ENCODE measurements at places on chromosomes 1 and 21.
A peak's percentile ranks its signal among the peaks of the same experiment; 100 is the strongest.

- no peak for DNase-seq
Measured at GRCh38 chr1:53073287-53073686, 11.3 kb downstream of the PODN start.

- DNase-seq = no peak
Measured at GRCh38 chr1:201269281-201269680, 14.0 kb upstream of the PKP1 start.

DNA sequence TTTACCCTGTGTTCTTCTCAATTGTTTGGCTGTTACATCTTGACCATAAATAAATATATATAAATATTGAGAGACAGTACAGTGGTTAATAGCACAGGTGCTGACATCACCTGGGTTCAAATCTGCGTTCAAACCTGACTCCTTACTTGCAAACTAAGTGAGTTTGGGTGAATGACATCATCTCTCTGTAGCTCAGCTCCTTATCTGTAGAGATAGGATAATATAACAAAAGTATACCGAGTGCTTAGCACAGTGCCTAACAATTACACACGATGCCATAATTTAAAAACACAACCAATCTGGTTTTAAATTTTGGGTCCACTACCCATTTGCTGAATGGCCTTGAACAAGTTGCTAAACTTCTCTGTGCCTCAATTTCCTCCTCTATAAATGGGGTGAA, 86.6 kb downstream of the RRAGC start:
- no peak for DNase-seq

- DNase-seq = no peak
Measured at GRCh38 chr1:193462629-193463320, 276.4 kb upstream of the B3GALT2 start.

- DNase-seq = no peak
Measured at GRCh38 chr1:22266141-22266540, 123.2 kb upstream of the WNT4 start.

GRCh38 chr1:97920276-97920831, 480 bp downstream of the DPYD start:
- peak; percentile 45 for DNase-seq

GRCh38 chr1:36150296-36151133, 1.2 kb upstream of the TRAPPC3 start:
- peak; percentile 93 for DNase-seq

- peak; percentile 82 for DNase-seq
Measured at GRCh38 chr21:16588433-16588860, 858.7 kb downstream of the USP25 start.

DNA sequence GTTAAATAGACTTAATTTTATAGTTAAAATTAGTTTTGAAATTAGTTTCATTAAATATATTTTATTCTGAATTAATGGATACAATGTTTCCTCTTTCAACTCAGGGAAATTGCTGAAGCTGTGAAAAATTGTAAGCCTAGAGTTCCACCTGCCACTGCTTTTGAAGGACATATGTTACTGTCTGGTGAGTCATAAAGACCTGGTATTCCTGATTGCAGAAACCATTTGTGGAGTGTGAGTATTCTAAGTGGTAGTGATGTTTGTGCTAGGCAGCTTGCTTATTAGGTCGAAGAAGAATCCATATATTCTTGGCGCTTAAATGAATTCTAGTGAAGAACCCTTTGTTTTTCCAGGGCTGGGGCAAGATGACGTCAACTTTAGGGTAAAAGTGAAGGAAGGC, 34.0 kb downstream of the MTR start:
- no peak for DNase-seq

GRCh38 chr1:160459056-160459455, 58.7 kb downstream of the VANGL2 start:
- no peak for DNase-seq

DNA sequence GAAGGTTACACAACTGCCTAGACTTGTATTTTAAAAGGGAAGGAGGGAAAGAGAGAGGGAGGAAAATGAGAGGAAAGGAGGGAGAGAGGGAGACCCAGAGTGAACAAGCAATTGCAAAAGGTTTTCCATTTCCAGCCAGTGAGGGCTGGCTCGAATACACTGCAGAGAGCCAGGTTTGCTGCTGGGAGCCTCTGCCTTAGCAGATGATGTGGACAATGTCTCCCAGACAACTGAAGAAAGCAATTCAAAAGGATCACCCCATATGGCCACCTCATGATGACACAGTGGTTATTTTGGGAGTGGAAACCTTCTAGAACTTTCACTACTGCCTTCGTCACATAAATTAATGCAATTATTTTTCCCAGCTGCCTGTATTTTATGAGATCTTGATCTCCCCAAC, 86.4 kb downstream of the BCAR3 start:
- no peak for DNase-seq

GRCh38 chr1:224498574-224499170, 64.1 kb upstream of the WDR26 start:
- DNase-seq = peak; percentile 95

GRCh38 chr1:40736085-40736531, 44.6 kb downstream of the NFYC start:
- DNase-seq = peak; percentile 79

- peak; percentile 26 for DNase-seq
Measured at GRCh38 chr1:168084396-168085231, 52.1 kb downstream of the GPR161 start.

GRCh38 chr1:27402349-27402754, 9.9 kb downstream of the GPR3 start:
- peak; percentile 63 for DNase-seq

- no peak for DNase-seq
Measured at GRCh38 chr1:25544243-25544764, 898 bp downstream of the LDLRAP1 start.

- no peak for DNase-seq
Measured at GRCh38 chr1:32957017-32957416, 7.6 kb downstream of the RNF19B start.

- DNase-seq = peak; percentile 11
Measured at GRCh38 chr1:31373056-31373896, at the start of gene FABP3. Gene FABP3, minus strand, starts transcription at chr1:31373076. Its CDS starts 62 bp downstream, at chr1:31373014.

DNA sequence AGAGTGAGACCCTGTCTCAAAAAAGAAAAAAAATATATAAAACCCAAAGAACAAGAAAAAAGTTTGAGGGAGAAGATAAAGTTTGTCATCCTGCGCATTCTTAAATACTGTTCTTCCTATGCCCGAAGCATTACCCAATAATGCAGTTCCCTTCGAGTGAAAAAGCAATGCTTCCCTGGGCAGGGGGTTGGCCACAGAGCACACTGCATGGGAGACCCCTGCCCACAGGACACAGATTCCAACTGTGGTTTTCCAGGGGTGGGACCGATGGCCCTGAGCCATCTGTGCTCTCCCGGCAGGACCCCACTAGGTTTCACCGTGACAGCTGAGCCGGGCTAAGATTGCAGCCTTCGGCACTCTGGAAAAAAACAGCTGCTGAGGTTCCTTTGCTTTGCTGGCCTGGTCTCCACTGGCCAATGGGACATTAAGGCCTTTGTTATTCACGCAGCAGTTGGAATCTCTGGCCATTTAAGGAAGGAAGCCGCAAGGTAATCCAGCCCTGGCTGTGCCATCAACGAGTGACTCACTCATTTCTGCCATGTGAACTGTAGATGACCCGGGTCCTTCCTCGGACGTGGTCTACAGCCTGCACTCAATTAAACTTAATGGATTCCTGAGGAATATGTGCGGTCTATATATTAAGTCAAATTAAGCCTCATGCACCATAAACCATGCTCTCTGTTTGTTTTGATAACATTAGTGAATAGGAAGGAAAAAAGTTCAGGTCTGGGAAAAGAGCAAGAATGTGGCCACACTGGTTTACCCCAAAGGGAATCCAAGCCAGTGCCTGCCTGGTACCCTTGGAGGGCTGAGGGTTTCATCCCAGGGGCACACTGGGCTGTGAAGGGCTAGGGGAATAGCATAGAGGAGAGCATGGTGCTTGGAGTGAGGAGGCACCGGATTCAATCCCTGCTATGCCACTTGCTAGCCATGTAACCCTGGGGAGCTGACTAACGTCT, 163.2 kb downstream of the ZBTB18 start:
- peak; percentile 8 for DNase-seq

DNA sequence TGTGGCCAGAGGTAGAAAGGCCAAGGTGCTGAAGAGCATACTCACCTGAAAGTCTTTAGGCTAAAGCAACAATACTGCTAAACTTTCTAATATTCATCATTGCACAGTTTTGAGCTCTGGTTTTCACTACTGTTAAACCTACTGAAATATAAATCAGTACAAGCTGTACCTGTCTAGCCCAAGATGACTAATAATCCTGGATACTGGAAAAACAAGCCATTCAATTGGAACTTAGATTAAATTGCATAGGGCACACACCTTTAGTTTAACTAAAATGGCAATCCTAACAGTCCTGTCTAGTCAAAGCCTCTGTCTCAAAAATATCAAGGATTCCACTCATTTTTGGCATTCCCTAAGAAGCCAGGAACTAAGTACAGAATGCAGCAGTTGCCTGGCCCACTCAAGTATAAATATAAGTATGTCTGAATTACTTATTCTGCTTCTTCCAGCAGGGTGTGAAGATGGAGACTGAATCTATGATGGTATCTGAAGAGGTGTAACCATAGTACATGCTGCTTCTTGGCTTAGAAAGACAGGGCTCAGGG, 3.1 kb downstream of the CHML start:
- DNase-seq = peak; percentile 62

DNA sequence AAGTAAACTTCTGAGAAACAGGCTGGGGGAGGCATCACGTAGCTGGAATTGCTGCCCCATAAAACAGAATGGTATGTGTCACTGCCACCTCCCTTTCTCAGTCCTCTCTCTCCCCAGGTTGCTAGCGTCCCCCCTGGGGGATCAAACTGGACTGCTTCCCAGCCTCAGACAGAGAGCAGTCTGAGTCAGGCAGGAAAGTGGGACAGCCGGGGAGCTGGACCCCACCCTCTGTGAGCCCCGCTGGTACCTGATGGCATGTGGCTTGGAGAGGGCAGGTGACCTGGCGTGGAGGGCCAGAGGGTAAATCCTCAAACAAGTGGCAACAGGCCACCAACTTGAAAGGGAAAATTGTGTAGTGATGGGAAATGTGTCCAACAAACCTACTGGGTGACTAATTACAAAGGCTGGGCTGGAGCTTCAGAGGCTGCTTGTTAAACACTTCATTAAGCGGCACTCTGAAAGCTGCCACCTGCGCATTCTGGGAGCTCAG, 1.0 kb upstream of the SFN start:
- DNase-seq = peak; percentile 88

DNA sequence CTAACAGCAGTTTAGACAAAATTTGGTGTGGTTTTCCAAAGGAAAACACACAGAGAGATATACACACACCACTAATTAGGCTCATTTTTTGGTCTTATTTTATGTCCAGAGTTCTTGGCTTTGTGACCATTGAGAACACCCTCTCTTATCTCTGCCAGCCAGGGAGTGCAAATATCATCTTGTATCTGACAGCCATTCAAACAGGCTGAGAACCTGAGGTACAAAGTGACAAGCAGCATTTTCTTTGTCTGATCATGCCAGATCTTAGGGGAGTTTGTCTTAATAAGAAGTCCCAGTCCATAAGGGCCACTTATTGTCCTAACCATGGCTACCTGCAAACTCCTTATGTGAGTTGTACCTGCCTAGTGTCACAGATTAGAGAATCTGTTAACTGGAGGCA, 1165.2 kb downstream of the BRINP3 start:
- no peak for DNase-seq

DNA sequence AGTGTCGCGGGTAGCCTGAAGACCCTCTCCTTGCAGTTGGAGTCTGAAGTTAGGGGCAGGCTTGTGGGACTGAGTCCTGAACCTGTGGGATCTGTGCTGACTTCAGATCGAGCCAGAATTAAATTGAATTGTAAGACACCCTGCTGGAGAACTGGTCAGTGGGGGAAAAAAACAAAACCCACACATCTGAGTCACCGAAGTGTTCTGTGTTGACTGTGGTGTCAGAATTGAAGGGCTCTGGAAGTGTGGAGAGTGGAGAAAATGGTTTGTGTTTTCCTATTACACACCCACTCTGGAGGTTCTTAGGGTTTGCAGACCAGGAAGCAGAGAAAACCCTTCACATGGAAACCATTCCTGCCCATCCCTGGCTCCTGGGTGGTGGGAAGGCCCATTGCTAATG, 209.5 kb upstream of the GALNT2 start:
- DNase-seq = no peak

DNA sequence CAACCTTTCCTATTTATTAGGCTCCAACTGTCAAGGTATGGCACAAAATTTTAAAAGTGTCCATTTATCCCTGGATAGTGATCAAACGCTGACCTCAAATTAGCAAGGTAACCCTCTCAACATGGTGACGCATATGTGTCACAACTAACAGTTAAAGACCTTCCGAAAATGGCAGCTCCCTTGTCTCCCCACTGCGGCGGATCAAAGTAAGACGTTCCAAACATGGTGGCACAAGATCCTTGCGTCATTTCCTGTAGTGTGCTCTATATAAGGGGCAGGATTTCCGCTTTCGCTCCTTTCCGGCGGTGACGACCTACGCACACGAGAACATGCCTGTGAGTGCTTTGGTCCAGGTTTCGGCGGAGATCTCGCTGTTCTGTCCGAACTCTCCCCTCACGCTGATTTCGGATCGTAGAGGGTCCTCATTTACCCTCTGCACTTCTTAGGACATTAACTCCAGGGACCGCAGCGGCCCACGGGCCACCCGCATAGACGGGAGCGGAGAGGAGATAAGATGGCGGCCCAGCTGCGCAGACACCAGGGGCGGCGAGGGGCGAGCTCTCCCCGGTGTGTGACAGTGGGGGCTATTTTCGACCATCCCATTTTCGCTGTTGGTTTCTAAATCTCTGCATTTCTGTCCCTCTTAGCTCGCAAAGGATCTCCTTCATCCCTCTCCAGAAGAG, at the start of gene RPS27:
Gene RPS27 (plus strand): TSS at position 295 of the 683 bp plus-strand sequence. CDS start 35 bp downstream, at position 330.
- DNase-seq = peak; percentile 95

- DNase-seq = no peak
Measured at GRCh38 chr21:37369307-37369854, 2.8 kb downstream of the DYRK1A start.

DNA sequence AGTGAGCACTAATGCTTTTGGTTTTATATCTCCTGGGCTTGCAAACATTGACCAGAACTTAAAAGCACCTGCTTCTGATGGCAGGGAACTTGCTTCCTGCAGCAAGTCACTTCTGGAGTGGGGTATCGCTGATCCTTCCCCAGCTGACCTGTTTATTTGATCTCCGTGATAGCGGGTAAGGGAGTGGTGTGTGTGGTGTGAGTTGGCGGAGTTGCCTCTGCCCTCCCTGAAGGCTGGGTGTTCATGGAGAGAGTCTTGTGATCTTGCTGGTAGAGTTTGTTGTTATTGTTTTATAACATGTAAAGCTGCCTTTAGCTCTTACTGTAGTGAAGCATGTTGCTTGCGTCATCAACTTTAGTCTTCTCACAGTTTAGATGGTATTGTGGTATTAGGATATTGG, 3.9 kb downstream of the MFN2 start:
- no peak for DNase-seq

GRCh38 chr1:11298390-11299224, 25.6 kb downstream of the UBIAD1 start:
- no peak for DNase-seq

- no peak for DNase-seq
Measured at GRCh38 chr1:33093004-33093403, 12.1 kb downstream of the AZIN2 start.

GRCh38 chr1:96041470-96041869, 680.1 kb upstream of the PTBP2 start:
- DNase-seq = no peak

- DNase-seq = no peak
Measured at GRCh38 chr1:95311014-95311413, 77.0 kb downstream of the RWDD3 start.

GRCh38 chr1:200245473-200245872, 164.4 kb downstream of the ZNF281 start:
- peak; percentile 49 for DNase-seq

GRCh38 chr1:47941609-47942239, 55.5 kb downstream of the TRABD2B start:
- DNase-seq = peak; percentile 94
